AG04450 (cell line): ENCODE measurements at places on chromosomes 7 and 10. TPM values are rescaled to one million over a fixed set of nuclear protein-coding genes. Genes with fewer than 3 reads are reported as not detected.

Gene NUTM2E
- 0.07 and 0.09 TPM in 2 replicates for polyA plus RNA-seq

Gene ZNF22
- polyA plus RNA-seq = 17.4 and 23.4 TPM in 2 replicates

Gene LRMDA
- polyA plus RNA-seq = 0.05 and 0.12 TPM in 2 replicates

Gene UPK3BL2
- 1.7 and 1.8 TPM in 2 replicates for polyA plus RNA-seq

Gene FRAT2
- 2.4 and 2.6 TPM in 2 replicates for polyA plus RNA-seq

Gene THAP5
- 8.4 and 11.4 TPM in 2 replicates for polyA plus RNA-seq

Gene C10orf95
- polyA plus RNA-seq = 0.06 TPM in 1 of 2 replicates, not detected in the other

Gene EPHB6
- 0.51 and 0.55 TPM in 2 replicates for polyA plus RNA-seq

Gene MUC12
- polyA plus RNA-seq = 1.8 and 2.8 TPM in 2 replicates

Gene RBP3
- polyA plus RNA-seq = not detected in 2 replicates

Gene CPVL
- not detected in 2 replicates for polyA plus RNA-seq

Gene PTF1A
- not detected in 2 replicates for polyA plus RNA-seq

Gene SFRP4
- polyA plus RNA-seq = 0.04 TPM in 1 of 2 replicates, not detected in the other

Gene FAM170B
- polyA plus RNA-seq = not detected in 2 replicates

Gene BAMBI
- 10.8 and 11.0 TPM in 2 replicates for polyA plus RNA-seq

Gene PLXDC2
- polyA plus RNA-seq = 8.9 and 10.4 TPM in 2 replicates

Gene GPNMB
- 4.5 and 6.8 TPM in 2 replicates for polyA plus RNA-seq

Gene CREM
- polyA plus RNA-seq = 37.9 and 48.2 TPM in 2 replicates

Gene DUS4L
- polyA plus RNA-seq = 4.8 and 6.0 TPM in 2 replicates

Gene PALD1
- 0.17 TPM in 2 replicates for polyA plus RNA-seq

Gene STRIP2
- 1.3 and 1.7 TPM in 2 replicates for polyA plus RNA-seq

Gene DNAJC12
- 6.2 and 8.3 TPM in 2 replicates for polyA plus RNA-seq

Gene GNGT1
- not detected in 2 replicates for polyA plus RNA-seq

Gene VAX1
- not detected in 2 replicates for polyA plus RNA-seq

Gene DKK1
- polyA plus RNA-seq = 21.9 and 35.2 TPM in 2 replicates

Gene PRDX3
- polyA plus RNA-seq = 296 and 373 TPM in 2 replicates

Gene SEMA3A
- 61.9 and 80.2 TPM in 2 replicates for polyA plus RNA-seq

Gene GCK
- polyA plus RNA-seq = 0.35 and 0.47 TPM in 2 replicates

Gene CLCN1
- not detected in 2 replicates for polyA plus RNA-seq

Gene CUBN
- polyA plus RNA-seq = 0.38 and 0.76 TPM in 2 replicates

Gene GRID2IP
- polyA plus RNA-seq = 0.02 TPM in 1 of 2 replicates, not detected in the other

Gene CDC14C
- polyA plus RNA-seq = 0.07 TPM in 1 of 2 replicates, not detected in the other

Gene RASSF4
- 11.2 and 13.0 TPM in 2 replicates for polyA plus RNA-seq

Gene EVX1
- not detected in 2 replicates for polyA plus RNA-seq

Gene CPEB3
- 0.36 TPM in 2 replicates for polyA plus RNA-seq

Gene HPSE2
- polyA plus RNA-seq = not detected in 2 replicates

Gene NODAL
- not detected in 2 replicates for polyA plus RNA-seq

Gene STAM
- 31.3 and 43.6 TPM in 2 replicates for polyA plus RNA-seq

Gene ANKRD2
- 0.05 and 0.06 TPM in 2 replicates for polyA plus RNA-seq

Gene TMEM140
- 1.0 and 1.4 TPM in 2 replicates for polyA plus RNA-seq

Gene RBM28
- 18.8 and 19.0 TPM in 2 replicates for polyA plus RNA-seq

Gene LIPM
- polyA plus RNA-seq = not detected in 2 replicates

Gene C10orf120
- polyA plus RNA-seq = not detected in 2 replicates

Gene C7orf57
- polyA plus RNA-seq = not detected in 2 replicates

Gene ADCY1
- 0.10 and 0.15 TPM in 2 replicates for polyA plus RNA-seq

Gene RAMP3
- polyA plus RNA-seq = not detected in 2 replicates

Gene PIP4K2A
- 21.5 and 24.1 TPM in 2 replicates for polyA plus RNA-seq

Gene NRG3
- polyA plus RNA-seq = not detected in 2 replicates

Gene PGAM1
- 452 and 459 TPM in 2 replicates for polyA plus RNA-seq

Gene PWWP2B
- 1.1 and 1.6 TPM in 2 replicates for polyA plus RNA-seq

Gene GIMAP2
- 0.10 and 0.11 TPM in 2 replicates for polyA plus RNA-seq

Gene TRPV5
- not detected in 2 replicates for polyA plus RNA-seq

Gene PON2
- 86.2 and 110 TPM in 2 replicates for polyA plus RNA-seq

Gene ENO4
- 0.11 and 0.12 TPM in 2 replicates for polyA plus RNA-seq

Gene SPDYE5
- not detected in 2 replicates for polyA plus RNA-seq

Gene SPDYE2B
- polyA plus RNA-seq = not detected in 2 replicates

Gene ZWINT
- 14.0 and 15.0 TPM in 2 replicates for polyA plus RNA-seq

Gene ABCC2
- 0.29 and 1.2 TPM in 2 replicates for polyA plus RNA-seq
